ENCODE measurements at places on chromosomes 11 and 22. TPM values are rescaled to one million over a fixed set of nuclear protein-coding genes. Genes with fewer than 3 reads are reported as not detected.

DNA sequence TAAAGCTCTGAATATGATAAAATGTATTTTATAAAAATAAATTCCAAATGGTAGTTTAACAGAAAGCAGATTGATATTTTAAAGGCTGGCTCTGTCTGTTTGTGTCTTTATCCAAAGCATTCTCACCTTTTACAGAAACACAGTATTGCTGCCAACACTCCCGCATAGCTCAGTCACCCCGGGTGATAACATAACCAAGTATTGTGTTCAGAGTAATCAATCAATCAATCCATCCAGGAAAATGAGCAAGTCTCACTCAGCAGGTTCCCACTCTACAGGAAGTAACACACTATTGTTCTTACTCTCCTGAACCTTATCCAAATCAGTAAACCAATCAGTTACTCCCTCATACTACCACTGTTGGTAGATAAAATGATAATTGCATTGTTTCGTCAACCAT is 203.4 kb downstream of the LRRC4C start:
- DNase-seq: no peak

GRCh38 chr22:28783786-28784671 is 11.5 kb downstream of the CCDC117 start:
- no peak for DNase-seq

Gene ARHGAP20
- polyA plus RNA-seq: 5.1 TPM

- no peak for DNase-seq
Observed at GRCh38 chr11:67545280-67545679, 22.0 kb upstream of the CABP2 start.

- DNase-seq: no peak
Observed at GRCh38 chr22:38074181-38075104, 9.5 kb downstream of the SLC16A8 start.

All from renal cortex interstitium (tissue), 15 donors.